ENCODE measurements at places on chromosomes 2 and 18.

GRCh38 chr2:81206216-81206615, 901.7 kb upstream of the LRRTM1 start:
- DNase-seq, result no peak

DNA sequence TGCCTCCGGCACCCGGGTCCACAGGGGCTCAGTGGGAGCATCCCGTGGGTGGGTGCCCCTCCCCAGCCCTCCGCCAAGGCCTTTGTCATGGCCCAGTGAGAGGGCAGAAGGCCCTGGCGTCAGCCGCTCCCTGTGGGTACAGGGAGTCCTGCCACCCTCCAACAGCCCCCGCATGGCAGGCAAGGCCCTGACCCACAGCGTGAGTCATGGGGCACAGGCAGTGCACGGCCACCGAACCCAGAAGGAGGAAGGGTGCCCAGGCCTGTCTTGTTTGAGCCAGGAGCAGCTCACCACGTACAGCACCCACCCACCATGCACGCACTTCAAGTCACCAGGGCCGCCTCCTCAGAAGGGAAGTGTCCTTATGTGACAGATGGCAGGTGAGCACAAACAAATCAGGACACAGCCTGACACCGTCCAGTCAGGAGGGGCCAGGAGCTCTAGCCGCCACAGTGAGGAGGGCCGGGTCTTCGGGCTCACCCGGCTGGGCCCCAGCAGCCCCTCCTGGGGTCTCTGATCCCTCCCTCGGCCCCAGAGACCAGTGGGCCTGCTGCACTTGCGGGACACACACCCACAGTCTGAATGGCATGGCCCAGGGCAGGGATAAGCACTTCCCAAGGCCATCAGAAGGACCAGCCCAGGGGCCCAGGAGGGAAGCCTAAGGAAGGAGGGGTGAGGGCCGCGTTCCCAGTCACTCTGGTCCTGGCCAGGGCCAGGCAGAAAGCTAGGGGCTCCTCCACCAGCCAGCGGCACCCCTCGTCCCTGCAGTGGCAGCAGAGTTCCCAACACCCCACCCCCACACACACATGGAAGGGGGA, 25.8 kb downstream of the BIN1 start:
- no peak for DNase-seq

DNA sequence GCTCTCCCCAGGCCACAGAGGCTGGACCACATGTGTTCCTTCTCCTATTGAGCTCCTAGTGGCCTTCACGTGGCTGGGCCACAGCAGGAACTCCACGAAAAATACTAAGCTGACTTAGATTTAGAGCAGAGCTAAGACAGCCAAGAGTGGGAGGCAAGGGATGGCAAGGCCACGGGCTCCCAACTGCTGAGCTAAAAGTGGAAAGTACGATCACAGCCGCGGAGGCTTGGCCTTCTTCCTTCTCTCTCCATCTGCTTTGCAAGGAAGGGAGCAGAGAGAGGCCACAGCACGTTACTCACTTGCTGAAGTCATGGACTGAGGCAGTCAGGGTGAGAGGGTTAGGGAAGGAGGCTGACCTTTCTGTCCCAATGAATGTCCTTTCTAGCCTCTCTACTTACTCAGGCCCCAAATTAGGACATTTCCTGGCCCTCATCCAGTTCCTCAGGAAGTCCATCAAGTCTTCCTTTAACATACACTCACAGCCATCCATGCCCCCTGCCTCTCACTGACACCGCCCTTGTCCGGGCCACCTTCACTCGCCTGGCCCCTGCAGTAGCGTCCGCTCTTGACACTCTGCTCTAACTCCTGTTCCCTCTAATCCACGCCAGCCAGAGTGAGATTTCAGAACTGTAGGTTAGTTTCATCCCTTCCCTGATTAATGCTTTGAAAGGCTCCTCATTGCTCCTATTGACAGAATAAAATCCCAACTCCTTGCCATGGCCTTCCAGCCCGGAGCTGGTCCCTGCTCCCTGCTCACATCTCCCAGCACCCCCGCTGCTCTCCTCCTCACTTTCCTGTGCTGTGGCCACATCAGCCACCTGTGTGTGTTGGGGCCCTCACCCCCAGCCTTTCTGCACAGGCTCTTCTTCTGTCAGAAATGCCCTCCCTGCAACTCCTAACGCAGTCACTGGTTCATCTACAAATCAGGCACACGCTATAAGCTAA, 204.2 kb downstream of the CYP26B1 start:
- no peak for DNase-seq

- DNase-seq, result no peak
Measured at GRCh38 chr2:164808776-164809175, 32.8 kb downstream of the COBLL1 start.

- no peak for DNase-seq
Measured at GRCh38 chr2:26555246-26556133, 77.6 kb upstream of the OTOF start.

GRCh38 chr2:34660741-34661140, 1061.6 kb upstream of the FAM98A start:
- DNase-seq, result no peak

DNA sequence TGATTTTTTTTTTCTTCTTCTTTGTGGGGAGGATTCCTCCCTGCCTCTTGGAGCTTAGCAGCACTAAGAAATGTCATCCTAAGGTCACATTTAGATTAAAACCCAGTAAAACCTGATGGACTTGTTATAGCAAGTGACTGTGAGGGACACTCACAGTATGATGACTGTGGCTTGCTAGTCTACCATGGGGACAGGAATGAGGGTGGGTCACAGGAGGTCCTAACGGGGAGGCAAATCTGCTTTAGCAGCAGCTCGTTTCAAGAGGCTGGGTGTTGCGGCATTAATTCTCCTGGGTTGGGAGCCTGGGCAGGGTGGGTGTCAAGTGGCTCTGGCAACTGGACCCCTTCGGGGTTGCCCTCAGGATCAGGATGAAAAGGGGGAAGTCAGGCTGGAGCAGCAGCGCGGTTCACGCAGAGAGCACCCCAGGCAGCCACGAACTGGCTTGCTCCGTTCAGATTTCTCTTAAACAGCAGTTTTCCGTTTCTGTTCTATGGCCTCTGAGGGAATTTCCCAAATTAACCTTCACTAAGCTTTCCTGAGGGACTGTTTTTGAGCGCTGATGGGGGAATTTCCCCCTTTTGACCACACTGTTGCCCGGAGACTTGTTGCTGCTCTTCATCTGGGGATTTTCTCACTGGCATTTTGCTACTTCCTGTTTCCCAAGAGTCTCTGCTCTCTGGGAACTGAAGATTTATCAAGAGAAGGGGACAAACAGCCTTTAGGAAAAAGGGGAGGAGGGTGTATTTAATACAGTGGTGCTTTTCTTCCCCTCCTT, 59.8 kb upstream of the PELI1 start:
- DNase-seq, result no peak

DNA sequence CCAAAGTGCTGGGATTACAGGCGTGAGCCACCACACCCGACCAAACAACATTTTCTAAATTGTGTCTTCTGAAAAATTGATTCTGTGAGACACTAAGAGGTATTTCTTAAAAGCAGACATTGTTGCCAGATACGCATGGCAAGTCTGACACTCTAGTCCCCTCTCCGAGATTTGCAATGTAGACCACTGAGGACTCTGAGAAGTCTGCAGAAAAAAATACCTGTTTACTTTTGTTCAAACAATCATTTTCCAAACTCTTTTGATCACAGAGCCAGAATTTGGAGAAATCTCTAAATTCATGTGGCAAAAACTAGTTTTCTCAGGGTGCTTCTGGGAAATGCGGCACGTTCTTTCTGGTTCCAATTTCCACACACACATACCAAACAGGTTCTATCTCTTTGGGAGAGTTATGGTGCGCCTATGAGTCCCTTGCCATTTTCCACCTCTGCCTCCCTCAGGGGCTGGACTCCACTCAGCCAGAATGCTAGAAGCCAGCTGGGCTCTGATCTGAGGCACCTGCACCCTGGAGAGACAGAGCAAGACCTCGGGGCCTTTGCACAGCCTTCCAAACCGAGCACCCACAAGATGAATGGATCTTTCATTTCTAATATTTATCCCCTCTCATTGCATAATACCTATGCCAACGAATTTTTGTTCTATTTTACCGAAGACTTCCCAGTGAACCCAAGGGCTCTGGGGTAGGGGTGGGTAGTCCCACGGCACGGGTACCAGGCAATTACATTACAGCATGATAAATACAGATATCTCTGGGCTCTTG, 152.7 kb downstream of the MYCN start:
- DNase-seq, result no peak

- DNase-seq, result no peak
Measured at GRCh38 chr2:229226382-229226781, 44.7 kb downstream of the PID1 start.
